ENCODE measurements at places on chromosomes 5 and 9. TPM values are rescaled to one million over a fixed set of nuclear protein-coding genes. Genes with fewer than 3 reads are reported as not detected.

Gene TSSK1B
- under 0.01 TPM for total RNA-seq

Gene BASP1
- total RNA-seq, result 19.7 TPM

DNA sequence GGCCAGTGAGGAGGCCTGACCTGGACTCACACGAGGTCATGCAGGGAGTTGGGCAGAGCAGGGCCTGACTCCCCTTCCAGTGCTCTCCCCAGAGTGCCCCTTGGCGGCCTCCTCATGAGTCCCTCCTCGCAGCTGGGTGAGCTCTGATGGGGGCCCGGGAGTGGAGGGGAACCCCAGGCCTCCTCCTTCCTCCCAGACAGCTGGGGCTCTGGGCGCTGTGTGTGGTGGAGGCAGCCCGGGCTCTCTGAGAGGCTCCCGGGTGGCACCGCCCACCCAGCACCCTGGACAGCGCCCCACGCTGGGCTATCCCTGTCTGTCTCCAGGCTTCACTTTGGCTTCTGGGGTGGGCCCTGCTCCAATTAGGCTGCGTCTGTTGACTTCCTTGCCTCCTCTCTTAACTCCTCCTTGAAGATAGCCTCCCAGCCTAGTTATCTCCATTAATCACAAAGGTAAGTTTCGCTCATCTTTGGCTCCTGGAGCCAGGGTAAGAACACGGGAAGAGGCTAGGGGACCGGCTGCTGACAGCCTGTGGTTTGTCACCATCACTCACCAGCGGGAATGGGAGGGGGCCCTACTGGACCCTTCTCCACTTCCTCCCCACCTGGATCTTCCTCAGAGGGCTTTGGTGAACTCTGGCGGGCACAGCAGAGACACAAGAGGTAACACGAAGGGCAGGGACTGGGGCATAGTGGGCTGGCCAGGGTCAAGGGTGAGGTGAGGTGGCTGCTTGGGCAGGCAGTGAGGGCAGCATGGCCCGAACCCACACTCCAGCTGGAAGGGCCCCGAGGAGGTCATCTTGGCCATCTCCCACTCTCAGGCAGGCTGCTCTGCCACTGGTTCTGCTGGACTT lies 13.1 kb downstream of the PSD2 start:
- H3K4me3 ChIP-seq, result no peak overlapping the region
- H3K36me3 ChIP-seq, result no peaks in the 10 kb centered on the region
- H3K27ac ChIP-seq, result no peak overlapping the region

DNA sequence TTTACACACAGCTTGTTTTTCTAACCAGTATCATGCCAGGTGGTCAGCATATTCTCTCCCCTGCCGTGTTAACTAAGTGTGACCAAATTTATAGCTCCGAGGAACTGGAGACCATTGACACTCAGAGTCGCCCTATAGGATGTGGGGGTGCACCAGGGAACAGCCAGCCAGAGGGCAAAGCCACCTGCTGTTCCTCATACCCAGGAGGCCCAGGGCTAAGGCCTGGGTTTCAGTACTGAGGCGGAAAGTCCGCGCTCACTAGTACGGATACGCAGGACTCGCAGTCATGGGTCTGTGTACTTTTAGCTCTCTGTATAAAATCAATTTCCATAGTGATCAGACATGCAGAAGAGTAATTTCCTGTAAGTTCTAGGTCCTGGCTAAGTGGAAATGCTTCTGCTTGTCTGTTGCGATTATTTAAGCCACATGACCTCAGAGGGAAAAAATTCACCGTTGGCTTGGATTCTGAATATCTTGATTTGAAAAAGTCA lies 247.0 kb downstream of the AOPEP start:
- H3K27me3 ChIP-seq, result no peaks in the 10 kb centered on the region
- no peak overlapping the region for H3K4me3 ChIP-seq
- H3K36me3 ChIP-seq, result no peaks in the 10 kb centered on the region

Gene IL9
- total RNA-seq, result not detected

Gene DAP
- 42.1 TPM for total RNA-seq

DNA sequence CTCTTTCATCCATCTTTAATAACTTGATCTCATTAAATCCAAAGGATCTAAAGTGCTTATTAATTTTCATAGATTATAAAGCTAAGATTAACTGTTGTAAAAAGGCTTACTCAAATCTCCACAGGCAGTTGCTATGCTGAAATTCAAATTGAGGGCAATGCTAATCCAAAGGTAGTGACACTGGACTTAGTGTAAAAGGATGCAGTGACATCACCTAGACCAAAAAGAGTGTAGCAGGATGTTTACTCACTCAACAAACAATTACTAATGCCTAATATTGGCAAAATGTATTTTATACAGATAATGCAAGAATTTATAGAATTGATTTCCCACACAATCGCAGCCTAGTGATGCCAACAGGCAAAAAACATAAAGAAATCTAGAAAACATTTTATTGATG lies 756.2 kb downstream of the CDH9 start:
- DNase-seq, result no peak
- H3K36me3 ChIP-seq, result no peaks in the 10 kb centered on the region
- no peaks in the 10 kb centered on the region for H3K27me3 ChIP-seq
- H3K4me1 ChIP-seq, result no peaks in the 10 kb centered on the region

DNA sequence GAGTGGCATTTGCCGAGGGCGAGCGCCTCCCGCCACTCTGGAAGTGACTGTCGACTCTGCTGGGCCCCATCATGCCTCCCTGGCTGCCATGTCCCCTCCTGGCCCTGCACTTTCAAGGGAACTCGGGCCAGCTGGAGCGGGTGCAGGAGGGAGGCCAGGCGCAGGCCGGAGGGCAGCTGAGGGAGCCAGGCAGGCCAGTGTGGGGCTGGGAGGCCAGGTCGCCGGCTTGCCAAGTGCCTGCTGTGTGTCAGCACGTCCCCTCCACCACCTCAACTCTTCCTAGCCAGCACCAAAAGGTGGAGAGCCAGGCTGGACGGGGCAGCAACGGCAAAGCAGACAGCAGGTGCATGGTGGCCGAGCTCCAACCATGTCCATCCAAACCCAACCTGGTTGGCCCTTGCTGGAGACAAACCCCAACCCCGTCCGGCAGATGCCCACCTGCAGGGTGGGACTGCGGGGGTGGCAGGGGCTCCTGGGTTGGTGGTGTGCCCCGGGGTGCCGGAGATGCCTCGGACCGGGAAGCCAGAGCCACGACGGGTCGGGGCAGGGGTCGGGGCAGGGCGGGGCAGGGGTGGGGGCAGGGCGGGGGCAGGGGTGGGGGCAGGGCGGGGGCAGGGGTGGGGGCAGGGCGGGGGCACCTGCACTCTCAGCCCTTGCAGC lies 36.5 kb upstream of the EGFL7 start:
- DNase-seq, result no peak
- H3K36me3 ChIP-seq, result no peaks in the 10 kb centered on the region
- H3K27ac ChIP-seq, result peak overlapping the region; percentile 19
- H3K27me3 ChIP-seq, result peaks cover 20% of the 10 kb centered on the region

- DNase-seq, result no peak
- no peaks in the 10 kb centered on the region for H3K4me1 ChIP-seq
- peaks cover 5% of the 10 kb centered on the region for H3K27me3 ChIP-seq
- no peaks in the 10 kb centered on the region for H3K36me3 ChIP-seq
- H3K27ac ChIP-seq, result no peak overlapping the region
Observed at GRCh38 chr5:80042330-80042729, 7.2 kb downstream of the THBS4 start.

DNA sequence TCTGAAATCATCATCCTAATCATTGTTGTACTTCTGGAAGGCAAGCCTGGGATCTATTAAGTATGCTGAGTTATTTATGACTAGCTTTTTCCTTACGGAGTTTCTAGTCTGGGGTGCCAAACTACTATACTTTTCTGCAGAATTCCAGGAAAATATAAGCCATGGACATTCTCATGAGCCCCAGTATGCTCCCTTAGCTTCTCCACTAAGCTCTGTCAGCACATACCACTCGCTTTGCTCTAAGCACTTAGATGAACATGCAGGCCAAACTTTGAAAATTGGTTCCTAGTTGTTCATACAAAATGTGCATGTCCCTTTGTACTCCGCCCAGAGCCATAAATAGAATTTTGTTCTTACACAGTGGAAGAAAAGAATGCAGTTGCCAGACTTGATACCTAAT lies 284.6 kb downstream of the ARRDC3 start:
- peaks cover 31% of the 10 kb centered on the region for H3K4me1 ChIP-seq
- DNase-seq, result no peak

GRCh38 chr5:115816226-115817081 lies at the start of gene CDO1:
TSS of gene CDO1 (minus strand) at chr5:115816659. CDS start at chr5:115816397, 262 bp downstream.
- H3K27ac ChIP-seq, result peak within 1 kb of the TSS; percentile 88
- no peaks in the 10 kb centered on the region for H3K36me3 ChIP-seq
- H3K27me3 ChIP-seq, result peaks cover 34% of the 10 kb centered on the region
- peaks cover 15% of the 10 kb centered on the region for H3K4me1 ChIP-seq

DNA sequence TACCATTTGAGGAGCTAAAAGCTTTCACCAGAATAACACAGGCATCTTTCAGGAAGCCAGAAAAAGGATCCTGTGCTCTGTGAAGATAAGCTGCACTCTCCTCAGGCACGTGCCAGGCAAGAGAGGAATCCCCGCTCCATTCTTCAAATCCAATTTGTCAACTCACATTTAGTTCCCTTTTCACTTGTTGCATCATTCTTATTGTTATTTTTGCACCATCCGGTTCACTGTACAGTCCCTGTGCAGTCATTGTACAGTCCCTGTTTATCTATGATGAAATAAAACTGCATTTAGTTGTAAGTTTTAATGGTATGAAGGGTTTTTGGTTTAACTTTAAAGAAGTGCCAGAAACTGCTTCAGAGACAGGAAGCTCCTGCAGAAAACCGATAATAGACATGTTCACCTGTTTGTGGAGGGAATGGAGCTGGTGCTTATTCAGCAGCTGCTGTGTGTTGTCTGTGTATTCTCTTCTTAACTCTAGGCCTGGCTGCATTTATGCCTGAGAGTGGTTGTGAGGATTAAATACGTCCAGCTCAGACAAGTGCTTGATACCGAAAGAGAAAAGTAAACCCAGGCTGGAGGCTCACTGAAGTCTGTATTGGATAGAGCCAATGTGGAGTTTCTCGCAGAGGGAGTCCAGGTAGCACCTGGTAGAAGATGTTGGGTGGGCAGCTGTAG lies 22.4 kb downstream of the IFNW1 start:
- H3K27ac ChIP-seq, result no peak overlapping the region
- H3K4me3 ChIP-seq, result no peak overlapping the region
- H3K36me3 ChIP-seq, result no peaks in the 10 kb centered on the region

Gene SH3TC2
- 1.2 TPM for total RNA-seq

Gene CTSV
- not detected for total RNA-seq

Gene SCGB3A2
- total RNA-seq, result not detected

- H3K27me3 ChIP-seq, result no peaks in the 10 kb centered on the region
- H3K27ac ChIP-seq, result no peak overlapping the region
- peaks cover 8% of the 10 kb centered on the region for H3K36me3 ChIP-seq
- DNase-seq, result no peak
- H3K4me3 ChIP-seq, result no peak overlapping the region
Observed at GRCh38 chr9:131633491-131634031, 88.2 kb downstream of the PRRT1B start.

Gene STPG3
- total RNA-seq, result not detected

DNA sequence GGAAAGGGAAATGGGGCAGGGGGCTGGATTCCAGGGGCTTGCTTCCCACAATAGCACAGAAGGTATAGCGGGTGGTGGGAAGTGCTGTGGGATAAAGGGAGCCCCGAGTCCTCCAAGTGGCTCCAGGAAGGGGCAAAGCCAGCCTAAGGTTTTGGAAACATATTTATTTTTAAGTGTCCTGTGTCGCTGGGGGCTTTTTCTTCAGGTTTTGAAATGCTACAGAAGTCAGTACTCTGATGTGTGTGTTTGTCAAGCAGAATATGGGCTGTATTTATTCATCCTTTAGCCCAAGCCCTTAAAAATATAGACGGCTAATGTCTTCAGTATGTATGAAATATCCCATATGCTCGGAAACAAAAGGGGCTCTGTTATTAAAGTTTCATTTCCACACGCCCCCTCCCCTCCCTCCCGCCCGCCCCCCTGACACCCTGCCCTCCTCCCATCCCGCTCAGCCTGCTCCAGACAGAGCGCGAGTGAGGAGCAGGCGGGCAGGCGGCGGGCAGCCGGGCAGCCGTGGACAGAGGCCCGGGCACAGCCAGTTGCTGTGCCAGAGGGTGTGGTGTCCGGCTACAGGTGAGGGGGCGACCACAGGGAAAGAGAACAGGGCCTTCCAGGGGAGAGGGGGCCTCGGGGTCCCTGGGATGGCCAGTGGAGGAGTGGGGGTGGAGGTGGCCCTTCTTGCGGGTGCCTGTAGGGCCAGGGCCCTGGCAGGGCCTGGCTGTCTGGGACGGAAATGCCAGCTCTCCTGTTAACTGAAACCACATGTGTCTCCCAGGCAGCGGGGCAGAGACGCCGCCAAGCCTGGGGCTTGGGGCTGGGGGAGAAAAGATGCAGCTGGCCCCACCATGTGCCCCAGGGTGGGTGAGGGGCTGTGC lies 39.6 kb upstream of the SYNPO start:
- no peak overlapping the region for H3K4me3 ChIP-seq
- H3K27ac ChIP-seq, result peak overlapping the region; percentile 51
- no peaks in the 10 kb centered on the region for H3K36me3 ChIP-seq
- H3K27me3 ChIP-seq, result no peaks in the 10 kb centered on the region
- H3K4me1 ChIP-seq, result peaks cover 30% of the 10 kb centered on the region
- DNase-seq, result no peak

Gene OBP2B
- total RNA-seq, result not detected

DNA sequence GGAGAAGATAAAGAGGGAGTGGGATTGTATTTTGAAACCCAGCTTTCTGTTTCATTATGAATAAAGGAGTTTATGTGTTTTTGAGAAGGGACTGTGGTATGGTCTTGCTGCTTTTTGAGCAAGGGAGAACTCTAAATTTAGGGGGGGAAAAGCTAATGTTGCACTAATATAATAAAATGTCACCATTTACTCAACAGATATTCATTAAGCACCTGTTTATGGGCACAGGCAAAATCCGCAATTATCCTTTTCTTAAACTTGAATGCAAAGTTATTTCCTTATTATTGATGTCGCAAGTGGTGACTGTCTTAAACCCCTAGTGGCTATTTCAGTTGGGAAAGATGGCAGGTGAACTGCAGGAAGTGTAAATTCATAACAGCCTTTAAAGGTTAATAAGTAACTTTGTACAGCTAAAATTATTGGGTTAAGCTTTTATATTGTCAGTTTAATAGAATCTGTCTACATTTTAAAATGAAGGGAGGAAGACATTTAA lies 1.5 kb downstream of the CDC42SE2 start:
- DNase-seq, result no peak
- peaks cover 35% of the 10 kb centered on the region for H3K4me1 ChIP-seq
- peak overlapping the region; percentile 94 for H3K4me3 ChIP-seq
- H3K27me3 ChIP-seq, result no peaks in the 10 kb centered on the region

DNA sequence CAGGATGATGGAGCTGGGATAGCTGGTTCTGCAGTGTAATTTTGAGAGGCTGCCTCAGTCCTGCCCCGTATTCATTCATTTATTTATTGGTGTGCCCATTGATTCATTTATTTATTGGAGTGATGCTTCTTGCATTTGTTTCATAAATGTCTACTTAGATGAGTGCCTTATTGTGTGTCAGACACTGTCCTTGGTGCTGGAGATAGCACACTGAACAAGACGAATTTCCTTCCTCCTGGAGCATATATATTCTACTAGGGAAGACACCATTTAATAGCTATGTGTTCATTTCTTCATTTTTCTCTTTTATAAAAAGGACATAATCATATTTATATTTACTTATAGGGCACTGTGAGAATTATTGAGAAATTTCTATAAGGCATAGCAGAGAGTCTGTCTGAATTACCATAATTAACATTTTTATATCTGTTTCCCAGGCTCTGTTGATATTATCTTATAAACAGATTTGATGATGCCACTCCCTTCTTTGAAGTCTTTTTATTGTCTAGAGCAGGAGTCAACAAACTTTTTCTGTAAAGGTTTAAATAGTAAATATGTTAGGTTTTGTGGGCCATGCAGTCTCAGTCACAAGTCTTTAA lies 433.9 kb upstream of the ZNF608 start:
- DNase-seq, result no peak
- no peaks in the 10 kb centered on the region for H3K36me3 ChIP-seq
- H3K27ac ChIP-seq, result no peak overlapping the region
- no peaks in the 10 kb centered on the region for H3K27me3 ChIP-seq
- no peak overlapping the region for H3K4me3 ChIP-seq
- H3K4me1 ChIP-seq, result no peaks in the 10 kb centered on the region

Measured in esophagus muscularis mucosa (tissue), 4 donors.